Activated naive CD8-positive, alpha-beta T cell treated with anti-CD3 and anti-CD28 coated beads, Interleukin-2, amount 50 U/mL, for 16 hours (primary cell): ENCODE measurements at places on chromosomes 1 and 21.

- DNase-seq = no peak
These were observed 403.6 kb downstream of the PTPRU start for GRCh38 chr1:29639741-29640427.

DNA sequence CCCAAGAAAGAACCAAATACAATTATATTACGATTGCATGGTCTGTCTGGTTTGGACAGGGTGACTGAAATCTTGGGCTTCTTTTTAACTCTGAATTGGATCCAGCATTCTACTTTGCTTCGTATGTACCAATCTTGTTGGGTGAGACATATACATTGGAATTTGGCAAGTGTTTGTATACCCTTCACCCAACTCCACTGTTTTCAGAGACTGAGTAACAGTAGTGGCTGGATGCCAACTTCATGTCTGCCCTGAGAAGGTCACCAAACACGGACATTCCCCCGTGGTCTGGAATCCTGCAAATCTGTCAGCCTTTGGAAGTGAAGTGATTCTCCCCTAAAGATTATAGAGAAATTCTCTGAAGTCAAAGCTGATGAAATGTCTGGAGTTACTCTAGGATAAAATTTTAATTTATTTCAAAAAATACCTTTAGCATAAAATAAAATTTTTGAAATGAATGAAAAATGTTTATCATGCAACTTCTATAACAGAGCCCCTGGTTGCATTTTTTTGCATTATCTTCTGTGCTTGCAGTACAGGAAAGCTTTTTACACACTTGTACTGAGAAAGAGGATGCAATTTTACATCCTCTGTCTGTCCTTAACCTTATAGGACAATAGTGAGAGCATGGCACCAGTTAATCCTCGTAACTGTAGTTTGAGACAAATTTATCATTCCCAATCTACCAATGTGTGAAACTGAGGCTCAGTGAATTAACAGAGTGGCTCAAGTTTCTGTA, 201.8 kb downstream of the DISC1 start:
- DNase-seq = no peak

- no peak for DNase-seq
These were observed 948 bp downstream of the STK40 start for GRCh38 chr1:36384542-36385409.

DNA sequence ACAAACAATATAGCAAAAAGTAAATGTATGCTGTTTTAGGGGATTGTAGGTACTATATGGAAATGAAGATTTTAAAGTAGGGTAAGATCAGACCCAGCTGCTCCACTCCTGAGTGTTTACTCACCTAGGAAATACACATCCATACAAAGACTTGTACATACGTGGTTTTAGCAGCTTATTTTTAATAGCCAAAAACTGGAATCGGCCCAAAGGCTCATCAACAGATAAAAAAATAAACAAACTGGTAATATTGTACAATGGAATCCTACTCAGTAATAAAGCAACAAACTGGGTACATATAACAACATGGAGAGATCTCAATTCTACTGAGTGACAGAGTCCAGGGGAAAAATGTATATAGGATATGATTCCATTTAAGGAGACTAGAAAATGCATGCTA, 179.2 kb upstream of the TMEM51 start:
- DNase-seq = no peak

DNA sequence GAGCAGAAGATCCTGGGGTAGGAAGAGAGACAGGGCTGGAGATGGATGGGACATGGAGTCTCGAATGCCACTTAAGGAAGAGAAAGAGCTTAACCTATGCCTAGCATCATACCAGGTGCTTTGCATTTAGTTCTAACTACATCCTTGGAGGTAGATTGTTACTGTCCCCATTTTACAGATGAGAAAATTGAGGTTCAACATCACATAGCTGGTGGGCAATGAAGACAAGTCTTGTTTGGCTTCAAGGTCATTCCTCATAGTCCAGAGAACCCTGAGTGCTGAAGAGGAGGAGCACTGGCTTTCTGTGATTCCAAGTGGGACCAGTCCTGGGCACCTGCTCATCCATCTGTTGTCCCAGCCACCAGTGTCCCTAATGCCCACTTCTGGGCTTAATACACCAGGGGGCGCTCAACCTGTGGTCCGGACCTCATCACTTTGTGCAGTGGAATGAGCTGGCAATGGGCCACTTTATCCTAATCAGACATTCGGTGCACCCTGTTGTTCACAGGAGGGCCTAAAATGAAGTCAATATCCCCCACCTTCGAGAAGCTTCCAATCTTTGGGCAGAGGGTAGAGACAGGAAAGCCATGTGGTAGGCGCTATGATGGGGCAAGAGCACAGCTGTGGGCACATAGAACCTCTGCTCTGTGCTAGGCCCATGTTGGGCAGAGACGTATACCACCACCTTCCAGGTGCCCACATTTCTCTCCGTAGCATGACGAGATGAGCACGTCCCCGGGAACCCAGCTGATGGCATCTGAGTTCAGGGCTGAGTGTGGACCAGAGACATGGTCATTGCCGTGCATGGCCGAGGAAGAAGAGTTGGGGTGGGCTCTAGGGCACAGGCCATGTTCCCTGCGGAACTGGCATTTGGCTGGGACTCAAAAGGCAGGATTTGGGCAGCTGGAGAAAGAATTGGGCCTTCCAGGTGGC, 9.2 kb downstream of the RPS6KA1 start:
- no peak for DNase-seq

DNA sequence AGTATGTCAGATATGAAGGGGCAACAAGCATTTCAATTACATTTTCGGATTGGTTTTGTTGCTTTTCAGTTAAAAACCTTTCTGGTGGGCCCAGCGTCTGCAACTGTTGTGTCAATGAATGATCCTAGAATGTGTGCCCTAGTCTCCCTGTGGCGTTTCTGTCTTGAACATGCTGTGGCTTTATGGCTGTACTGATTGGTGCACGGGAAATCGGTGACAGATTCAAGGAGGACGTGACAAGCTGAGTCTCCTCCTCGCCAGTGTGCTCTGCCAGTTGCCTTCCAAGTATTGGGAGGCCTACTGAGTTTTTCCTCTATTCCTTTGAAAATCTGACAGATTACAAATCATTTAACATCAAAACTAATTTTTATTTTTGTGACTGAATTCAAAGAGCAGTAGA, 127.6 kb downstream of the ZP4 start:
- no peak for DNase-seq

DNA sequence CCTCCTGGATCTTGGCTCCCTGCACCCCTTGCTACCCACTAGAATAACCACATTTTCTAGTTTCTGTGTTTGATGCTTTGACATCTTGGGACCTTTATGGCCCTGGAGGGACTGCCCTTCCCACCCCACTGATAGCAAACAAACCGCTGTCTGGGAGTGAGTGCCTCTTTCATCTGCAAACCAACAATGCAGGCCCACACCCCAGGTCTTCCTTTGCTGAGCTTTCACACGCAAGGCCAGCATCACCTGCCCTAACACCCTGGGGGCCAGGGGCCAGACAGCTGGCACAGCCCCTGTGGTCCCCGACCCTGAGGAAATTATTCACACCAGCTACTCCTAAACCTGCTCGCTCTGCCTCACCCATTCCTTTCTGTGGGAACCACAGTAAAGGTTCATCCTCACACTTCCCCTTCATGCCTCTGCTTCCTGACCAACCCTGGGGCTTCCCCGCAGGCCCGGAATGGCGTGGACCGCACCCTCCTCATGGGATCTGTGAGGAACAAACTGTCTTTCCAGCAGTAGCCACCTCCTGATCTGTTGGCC, 15.4 kb downstream of the SLC2A7 start:
- DNase-seq = no peak

GRCh38 chr1:63916485-63917360, 142.9 kb downstream of the ROR1 start:
- DNase-seq = no peak

DNA sequence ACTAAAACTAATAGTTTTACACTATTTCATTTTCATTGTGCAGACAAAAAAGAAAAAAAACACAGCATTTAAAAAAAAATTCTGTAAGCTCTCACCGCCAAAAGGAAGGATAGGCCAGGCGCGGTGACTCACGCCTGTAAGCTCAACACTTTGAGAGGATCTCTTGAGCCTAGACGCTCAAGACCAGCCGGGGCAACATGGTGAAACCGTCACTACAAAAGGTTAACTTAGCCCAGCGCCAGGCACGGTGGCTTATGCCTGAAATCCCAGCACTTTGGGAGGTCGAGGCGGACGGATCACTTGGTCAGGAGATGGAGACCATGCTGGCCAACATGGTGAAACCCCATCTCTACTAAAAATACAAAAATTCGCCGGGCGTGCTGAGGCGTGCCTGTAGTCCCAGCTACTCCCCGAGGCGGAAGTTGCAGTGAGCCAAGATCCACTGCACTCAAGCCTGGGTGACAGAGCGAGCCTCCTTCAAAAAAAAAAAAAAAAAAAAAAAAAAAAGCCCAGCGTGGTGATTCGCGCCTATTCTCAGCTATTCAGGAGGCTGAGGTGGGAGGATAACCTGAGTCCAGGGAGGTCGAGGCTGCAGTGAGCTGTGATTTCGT, 14.3 kb upstream of the SPEN start:
- DNase-seq = no peak

DNA sequence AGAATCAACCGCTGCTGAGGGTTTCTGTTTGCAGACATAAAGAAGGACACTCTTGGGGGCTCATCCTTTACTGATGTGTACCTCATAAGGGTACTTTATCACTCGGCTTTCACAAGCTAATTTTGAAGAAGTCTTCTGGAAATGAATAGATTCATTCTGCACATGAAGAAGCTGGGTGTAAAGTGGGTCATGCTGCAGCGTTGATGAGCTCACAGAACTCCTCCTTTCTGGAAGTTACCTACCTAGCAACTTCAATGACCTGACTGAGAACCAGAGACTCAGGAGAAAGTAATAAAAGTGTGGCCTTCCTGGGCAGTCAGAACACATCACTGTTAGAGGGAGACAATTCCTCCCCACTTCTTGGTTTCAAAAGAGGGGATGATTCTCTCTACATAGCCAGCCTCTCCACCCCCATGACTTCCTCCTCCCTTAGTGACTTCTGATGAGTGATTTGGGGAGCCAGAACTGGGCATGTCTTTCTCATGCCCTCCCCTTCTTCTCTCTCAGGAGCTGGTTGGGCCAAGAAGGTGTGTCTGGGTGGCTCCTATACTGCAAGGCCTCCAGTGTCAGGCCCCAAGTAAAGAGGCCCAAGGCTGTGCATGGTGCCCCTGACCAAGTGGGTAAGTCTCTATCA, 27.0 kb downstream of the PCNX2 start:
- no peak for DNase-seq

DNA sequence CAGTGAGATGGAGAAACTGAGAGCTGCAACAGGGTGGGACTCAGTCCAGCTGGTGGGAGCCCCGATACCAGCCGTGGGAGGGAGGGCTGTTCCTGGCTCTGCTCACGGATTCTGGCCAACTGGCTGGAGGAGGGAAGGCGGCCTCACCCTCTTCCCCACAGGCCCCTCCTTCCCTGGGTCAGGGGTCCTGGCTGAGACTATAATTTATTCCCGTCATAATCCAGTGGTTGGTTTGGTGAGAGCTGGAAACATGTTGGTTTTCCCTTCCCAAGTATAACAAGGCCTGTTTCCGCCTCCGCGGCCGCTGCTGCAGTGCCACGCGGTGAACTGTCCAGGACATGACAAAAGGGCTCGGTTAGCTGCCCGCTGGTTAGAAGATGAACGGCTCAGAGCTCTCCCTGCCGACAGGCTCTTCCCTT, 10.0 kb downstream of the PTPRF start:
- DNase-seq = no peak

DNA sequence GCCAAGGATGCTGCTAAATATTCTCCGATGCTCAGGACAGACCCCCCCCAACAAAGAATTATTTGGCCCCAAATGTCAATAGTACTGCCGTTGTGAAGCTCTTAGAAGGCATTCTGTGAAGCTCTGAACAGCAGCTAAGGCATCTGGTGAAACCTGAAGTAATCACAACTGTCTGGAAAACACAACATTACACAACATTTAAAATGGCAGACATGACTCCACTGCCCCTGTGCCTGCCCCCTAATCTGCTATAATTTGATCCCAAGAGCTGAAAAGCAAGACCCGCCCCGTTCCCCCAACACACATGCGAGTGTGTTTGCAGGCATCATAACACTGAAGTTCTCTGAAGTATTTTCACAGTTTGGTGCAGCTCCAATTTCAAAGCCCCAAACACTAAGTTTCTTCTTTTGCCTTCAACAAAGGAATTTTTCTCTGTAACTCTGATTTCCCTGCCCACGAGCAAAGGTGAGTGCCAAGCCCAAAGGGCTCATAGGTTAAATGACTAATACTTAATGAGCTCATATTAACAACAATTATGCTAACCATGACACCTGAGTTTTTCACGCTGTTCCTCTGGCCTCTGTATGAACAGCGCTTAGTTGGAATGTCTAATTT, 129.2 kb downstream of the CLIC6 start:
- no peak for DNase-seq

DNA sequence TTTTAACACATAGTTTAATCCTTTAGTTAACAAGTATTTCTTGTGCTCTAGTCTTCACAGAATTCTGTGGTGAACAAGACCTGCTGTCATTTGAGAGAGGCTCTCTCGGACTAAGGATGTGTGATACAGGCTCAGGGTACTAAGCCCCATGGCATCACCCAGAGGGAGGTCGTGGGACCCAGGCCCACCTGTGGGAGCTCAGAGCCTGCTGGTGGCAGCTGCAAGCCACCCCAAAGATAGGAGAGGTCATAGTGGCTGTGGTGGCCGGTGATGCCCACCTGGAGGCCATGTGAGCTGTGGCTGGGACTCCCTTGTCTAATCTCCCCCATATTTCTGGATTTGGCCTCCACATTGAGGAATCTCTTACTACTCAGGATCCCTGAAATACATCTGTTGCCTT, 22.0 kb downstream of the NENF start:
- DNase-seq = no peak

DNA sequence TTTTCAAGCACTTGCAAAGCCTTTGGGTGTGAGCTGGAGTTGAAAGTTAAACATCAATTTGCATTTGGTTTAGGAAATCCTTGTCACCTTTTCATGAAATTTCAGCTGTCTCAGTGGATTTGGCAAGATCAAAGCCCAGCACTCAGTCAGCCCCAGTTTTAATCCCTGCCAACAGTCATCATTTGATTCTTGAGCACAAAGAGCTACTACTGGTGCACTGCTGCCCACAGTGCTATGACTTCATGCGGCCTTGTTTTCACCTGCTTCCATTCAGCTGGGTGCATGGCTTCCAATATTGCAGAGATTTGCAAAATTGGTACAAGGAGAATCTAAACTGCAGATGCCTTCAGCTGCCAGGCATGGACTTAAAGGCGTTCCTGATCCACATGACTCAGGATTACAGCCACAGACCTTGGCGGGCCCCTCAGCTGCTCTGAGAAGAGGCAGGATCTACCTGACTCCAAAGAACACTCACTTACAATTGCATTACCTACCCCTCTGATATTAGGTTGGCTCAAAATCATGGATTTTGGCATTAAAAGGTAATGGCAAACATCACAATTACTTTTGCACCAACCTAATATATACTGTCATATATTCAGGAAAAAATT, 259.1 kb downstream of the DSCAM start:
- no peak for DNase-seq

DNA sequence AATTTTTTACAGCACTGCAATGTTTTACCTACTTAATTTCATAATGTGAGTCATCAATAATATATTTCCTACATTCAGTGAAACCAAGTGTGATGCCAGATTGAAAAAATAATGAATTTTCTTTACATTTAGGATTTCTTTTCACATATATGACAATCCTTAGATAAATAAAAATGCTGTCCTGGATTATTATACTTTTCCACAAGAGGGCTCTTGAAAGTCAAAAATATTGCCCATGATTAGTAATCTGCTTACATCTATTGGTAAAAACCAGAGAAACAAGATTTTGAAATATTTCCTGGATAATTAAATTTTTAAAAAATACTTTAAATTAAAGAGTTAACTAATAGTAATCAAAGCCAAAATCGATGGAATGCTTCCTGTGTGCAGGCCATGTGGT, 86.8 kb upstream of the PLPPR4 start:
- DNase-seq = no peak
